ENCODE measurements at places on chromosomes 1 and 21.
A peak's percentile ranks its signal among the peaks of the same experiment; 100 is the strongest.

GRCh38 chr1:196594700-196595099, 13.5 kb downstream of the KCNT2 start:
- no peak for DNase-seq

DNA sequence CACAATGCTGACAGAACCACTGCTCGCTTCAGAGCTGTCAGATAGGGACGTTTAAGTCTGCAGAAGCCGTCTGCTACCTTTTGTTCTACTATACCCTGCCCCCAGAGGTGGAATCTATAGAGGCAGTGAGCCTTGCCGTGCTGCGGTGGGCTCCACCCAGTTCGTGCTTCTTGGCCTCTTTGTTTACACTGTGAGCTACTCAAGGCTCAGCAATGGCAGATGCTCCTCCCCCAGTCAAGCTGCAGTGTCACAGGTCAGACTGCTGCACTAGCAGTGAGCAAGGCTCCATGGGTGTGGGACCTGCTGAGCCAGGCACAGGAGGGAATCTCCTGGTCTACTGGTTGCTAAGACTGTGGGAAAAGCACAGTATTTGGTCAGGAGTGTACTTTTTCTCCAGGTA, 47.1 kb downstream of the LEPR start:
- DNase-seq = no peak

DNA sequence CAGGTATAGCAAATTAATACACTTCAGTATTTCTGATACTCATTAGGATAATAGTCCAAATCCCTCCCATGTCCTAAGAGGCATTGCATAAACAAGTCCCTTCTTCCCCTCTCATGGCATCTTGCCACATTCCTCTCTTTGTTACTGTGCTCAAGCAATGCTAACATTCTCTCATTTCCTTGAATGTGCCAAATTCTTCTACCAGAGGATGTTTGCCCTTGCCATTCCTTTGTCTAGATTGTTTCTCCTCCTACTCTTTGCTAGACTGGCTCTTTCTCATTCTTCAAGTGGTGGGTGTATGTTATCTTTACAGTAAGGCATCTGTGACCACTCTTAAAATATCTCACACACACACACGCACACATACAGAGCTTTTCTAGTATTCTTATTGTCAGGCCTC, 621.0 kb upstream of the CXADR start:
- DNase-seq = no peak

DNA sequence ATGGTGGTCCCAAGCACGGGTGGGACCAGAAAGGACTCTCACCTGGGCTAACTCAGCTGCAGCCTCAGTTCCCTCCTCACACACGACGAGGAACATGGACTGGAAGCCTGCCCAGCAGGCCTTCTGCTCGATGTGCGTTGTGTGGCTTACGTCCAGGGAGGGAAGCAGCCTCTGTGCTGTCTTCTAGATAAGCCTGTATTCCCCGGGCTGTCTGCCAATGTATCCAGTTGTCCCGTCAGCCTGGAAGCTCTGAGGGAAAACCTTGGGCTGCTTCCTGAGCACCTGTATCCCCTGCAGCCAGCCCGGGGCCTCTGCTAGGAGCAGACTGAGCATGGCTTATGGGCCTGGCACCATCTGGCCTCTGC, 10.5 kb downstream of the PCSK9 start:
- no peak for DNase-seq

DNA sequence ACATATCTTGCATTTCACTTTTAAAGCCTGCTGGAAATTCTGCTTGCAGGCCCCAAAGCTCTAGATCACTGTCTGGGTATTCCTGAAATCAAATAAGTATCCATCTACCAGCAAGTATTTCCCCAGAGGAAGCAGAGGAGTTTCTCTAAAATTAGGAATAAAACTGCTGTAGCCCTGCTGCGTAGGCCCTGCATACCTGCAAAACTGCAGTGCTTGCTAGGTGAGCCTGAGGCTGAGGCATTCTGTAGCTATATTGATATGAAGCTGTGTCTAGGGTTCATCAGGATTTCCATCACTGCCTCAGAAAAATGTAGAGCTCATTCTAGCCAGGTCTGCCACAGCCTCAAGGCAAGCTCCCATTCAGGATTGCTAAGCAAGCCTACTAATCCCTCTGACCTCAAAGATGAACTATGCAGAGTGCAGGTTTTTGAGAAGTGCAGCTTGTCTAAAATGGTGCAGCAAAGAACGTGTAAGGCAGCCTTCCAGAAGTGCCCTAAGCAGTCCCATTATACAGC, 28.7 kb downstream of the NPHS2 start:
- no peak for DNase-seq

- DNase-seq = no peak
Observed at GRCh38 chr1:171115280-171115897, 24.7 kb downstream of the FMO3 start.

DNA sequence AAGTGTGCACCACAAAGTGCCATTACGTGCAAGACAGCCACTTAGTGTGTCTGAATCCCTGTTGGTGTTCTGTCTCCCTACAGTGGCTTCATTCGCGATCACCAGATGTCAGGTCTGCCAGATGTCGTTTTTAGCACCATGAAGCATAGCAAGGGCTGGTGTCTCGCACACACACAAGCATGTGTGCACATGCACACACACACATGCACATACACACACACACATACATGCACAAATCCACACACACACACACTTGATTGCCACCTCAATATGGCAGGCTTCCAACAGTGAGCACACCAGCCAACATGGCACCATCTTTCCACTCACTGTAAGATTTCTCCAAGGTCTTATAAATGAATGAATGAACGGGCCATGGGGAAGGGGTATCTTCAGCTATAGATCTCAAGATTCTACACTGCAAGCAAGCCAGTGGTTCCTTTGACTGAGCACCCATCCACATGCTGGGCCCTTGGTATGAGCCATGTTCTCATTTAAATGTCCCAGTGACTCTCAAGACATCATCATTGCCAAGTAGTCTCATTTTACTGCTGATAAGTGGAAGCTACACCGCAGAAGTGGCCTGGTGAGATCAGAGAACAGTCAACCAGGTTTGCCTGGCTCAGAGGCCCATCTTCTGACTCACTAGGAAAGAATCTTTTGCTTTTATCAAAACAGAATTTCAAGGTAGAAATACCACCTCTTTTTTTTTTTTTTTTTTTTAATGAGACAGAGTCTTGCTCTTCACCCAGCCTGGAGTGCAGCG, 84.9 kb downstream of the SIM2 start:
- no peak for DNase-seq

GRCh38 chr21:24976238-24976637, 631.0 kb downstream of the MRPL39 start:
- DNase-seq = no peak

- DNase-seq = peak; percentile 19
Observed at GRCh38 chr1:210328032-210328745, 513 bp upstream of the HHAT start.

GRCh38 chr21:25243808-25244207, 363.5 kb downstream of the MRPL39 start:
- no peak for DNase-seq

DNA sequence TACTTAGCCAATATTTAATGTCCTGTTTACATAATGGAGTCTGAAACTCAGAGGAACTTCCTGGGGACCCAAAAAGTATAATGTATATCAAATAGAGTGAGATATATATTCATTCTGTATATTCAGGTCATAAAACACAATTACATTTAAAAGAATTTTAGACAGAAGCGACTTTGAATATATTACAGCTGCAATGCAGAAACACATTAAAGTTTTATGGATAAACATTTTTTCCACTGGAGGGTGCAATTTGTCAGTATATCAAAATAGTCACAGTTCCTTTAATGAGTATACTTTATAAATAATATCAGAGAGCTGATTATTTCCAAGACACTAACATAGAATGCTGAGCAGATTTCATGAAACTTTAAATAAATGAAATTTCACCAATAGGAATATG, 43.9 kb upstream of the CRB1 start:
- DNase-seq = peak; percentile 32

DNA sequence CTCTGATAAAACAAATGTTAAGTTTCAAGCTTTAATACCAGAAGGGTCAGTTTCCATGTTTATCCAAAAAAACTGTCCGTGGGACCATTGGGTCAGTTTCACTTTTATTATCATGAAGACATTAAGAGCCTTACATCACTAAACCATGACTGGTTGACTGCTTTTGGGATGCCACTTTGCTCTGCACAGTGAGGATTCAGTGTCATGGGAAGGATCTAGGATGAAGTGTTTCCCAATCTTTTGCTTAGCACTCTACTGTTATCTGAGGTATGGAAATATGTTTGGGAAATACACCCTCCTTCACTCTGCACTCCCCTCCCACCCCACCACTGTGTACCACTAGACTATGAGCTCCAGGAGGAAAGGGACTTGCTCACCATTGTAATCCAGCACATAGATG, 16.3 kb downstream of the RPS6KC1 start:
- no peak for DNase-seq

DNA sequence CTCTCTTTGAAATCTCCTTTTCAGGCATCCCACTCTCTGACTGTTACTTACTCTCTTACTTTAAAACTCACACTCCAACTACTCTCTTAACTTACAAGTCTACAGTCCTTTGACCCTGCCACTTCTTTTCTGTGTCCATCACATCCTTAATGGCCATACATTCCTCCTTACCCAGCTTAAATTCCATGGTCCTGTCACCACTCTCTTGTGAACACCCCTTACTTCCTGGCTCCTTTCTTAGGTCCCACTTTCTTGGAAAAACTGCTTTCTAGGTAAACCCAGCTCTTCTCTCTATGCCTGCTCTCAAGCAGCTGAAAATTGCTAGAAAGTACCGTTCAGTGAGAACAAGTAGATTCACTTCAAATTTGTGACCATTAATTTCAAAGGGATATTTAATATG, 109.1 kb downstream of the OLFML2B start:
- DNase-seq = no peak

DNA sequence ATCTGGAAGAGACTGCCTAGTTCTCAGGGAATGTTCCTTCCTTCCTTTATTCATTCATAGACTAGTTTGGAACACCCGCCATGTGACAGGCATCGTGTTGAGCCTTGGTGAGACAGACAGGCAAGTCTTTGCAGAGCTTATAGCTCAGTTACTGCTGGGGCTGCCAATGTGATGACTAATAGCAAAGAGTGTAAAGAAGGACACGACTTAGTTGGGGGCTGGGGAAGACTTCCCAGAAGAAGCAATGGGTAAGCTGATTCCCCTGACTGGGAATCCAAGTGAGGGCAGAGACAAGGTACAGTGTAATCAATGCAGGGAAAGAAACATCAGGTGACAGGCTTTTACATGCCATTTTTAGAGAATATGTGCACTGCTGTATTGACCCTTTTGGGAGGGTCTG, 51.2 kb downstream of the TENT5C start:
- no peak for DNase-seq

DNA sequence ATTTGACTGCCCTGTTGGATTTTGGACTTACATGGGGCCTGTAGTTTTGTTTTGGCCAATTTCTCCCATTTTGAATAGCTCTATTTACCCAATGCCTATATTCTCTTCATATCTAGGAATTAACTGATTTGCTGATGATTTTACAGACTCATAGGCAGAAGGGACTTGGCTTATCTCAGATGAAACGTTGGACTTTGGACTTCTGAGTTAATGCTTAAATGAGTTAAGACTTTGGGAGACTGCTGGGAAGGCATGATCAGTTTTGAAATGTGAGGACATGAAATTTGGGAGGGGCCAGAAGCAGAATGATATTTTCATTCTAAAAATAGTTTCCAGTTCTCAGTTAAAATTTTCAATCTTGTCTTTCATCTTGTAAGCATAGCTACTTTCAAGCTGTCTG, 222.3 kb downstream of the COP1 start:
- DNase-seq = no peak

- DNase-seq = peak; percentile 32
Observed at GRCh38 chr21:46515109-46515508, 56.4 kb downstream of the DIP2A start.

GRCh38 chr1:22038036-22038435, 14.5 kb upstream of the CDC42 start:
- DNase-seq = peak; percentile 27

- no peak for DNase-seq
Observed at GRCh38 chr1:210475806-210476205, 147.1 kb downstream of the HHAT start.

DNA sequence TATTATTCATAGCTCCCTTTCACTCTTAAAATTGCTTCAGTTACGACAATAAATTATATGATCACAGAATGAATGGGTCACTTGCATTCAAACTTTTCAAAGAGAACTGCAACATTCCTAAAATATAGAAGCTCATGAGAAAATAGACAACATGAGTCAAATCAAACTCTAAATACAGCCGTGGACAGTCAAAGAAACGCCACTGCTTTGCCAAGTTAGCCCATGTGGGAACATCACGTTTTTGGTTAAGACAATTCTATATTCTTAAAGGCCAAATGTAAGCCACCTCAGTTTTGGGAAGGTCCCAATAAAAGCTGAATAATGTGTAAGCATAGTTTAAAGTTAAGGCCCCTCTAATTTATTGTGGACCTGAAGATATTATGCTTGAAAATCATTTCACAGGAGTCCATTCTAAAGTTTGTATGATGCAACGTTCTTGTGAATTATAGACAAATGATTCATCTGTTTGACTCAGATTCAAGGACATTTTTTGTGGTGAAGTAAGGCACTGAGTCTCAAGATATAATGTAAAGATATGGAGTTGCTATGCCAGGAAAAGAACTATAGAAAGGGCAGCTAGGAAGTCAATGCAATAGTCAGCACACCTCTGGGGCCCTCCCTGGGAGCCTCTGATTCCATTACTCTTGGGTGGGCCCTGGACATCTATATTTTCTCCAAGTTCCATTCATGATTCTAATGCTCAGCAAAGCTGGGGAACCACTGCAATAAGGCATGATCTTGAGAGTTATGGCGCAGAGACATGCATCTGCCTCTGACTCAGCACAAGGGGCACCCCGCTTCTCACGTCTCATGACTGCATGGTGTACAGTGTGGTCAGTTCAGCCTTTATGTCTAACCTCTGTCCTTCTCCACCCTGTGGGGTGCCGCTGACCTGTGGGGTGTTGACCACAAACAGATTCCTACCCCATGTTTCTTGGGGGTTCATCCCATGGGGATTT, 33.9 kb downstream of the ETS2 start:
- DNase-seq = no peak

DNA sequence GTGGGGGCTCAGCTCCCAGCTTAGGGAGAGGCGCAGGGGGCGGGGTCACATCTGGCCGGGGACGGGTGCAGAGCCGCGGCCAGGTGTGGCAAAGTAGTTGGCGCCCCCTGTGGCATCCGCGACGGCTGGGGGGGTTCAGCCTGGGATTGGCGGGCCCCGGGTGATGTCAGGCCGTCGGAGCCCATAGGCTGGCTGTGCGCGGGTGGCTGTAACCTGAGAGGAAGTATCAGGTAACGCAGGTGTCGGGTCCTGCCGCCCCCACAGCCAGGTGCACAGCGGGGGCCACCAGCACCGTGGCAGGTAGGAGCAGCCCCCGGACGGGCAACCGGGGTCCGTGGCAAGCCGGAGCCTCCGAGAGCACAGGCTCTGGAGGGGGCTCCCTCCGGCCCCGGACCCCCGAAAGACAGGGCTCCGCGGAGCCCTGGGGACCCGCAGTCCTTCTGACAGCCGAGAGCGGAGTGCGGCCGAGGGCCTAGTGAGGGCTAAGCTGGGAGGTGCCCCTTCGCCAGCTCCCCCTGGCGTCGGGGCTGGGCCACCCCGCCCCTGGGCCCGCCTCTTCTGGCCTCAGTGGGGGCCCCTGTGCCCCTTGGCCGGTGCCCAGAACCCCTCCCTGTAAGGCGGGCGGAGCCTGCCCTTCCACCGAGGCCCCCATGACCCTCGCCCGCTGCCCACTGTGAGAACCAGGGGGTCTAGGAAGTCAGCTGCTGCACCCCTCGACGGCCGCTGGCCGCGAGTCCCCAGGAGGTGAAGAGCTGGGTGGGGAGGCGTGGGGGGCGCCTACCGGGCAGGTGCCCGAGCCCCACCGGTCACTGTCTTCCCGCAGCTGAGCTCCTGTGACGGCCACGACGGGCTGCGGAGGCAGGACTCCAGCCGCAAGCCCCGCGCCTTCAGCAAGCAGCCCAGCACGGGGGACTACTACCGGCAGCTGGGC, 17.9 kb downstream of the TNFRSF25 start:
- DNase-seq = no peak

Data from frontal cortex (tissue), 4 donors.